ENCODE measurements at places on chromosomes 6 and 20. TPM values are rescaled to one million over a fixed set of nuclear protein-coding genes. Genes with fewer than 3 reads are reported as not detected.

DNA sequence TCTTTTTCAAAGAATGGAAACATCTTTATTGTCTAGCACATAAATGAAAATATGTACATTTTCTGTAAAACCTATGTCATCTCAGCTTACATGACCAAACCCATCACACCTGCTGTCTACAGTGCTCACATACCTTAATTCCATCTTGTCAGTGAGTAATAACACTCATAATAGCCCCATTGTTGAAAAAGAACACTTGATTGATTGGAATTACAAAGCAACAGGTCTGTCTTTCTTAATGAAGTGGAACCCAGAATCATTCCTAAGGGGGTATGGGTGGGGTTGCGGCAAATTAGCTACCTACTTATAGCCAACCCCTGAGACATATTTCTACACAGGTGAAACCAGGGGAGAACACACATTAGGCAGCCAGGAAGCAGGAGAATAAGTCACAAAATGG lies 20.2 kb downstream of the ADGRF4 start:
- H3K4me1 ChIP-seq, result peaks cover 10% of the 10 kb centered on the region
- no peaks in the 10 kb centered on the region for H3K36me3 ChIP-seq
- H3K27ac ChIP-seq, result no peak overlapping the region

- H3K4me1 ChIP-seq, result peaks cover 3% of the 10 kb centered on the region
- no peak for DNase-seq
- H3K4me3 ChIP-seq, result no peak overlapping the region
Observed at GRCh38 chr20:43446361-43446879, 11.3 kb upstream of the SRSF6 start.

Gene CEP85L
- total RNA-seq, result 47.9 TPM

Gene GINS1
- total RNA-seq, result 28.8 TPM

DNA sequence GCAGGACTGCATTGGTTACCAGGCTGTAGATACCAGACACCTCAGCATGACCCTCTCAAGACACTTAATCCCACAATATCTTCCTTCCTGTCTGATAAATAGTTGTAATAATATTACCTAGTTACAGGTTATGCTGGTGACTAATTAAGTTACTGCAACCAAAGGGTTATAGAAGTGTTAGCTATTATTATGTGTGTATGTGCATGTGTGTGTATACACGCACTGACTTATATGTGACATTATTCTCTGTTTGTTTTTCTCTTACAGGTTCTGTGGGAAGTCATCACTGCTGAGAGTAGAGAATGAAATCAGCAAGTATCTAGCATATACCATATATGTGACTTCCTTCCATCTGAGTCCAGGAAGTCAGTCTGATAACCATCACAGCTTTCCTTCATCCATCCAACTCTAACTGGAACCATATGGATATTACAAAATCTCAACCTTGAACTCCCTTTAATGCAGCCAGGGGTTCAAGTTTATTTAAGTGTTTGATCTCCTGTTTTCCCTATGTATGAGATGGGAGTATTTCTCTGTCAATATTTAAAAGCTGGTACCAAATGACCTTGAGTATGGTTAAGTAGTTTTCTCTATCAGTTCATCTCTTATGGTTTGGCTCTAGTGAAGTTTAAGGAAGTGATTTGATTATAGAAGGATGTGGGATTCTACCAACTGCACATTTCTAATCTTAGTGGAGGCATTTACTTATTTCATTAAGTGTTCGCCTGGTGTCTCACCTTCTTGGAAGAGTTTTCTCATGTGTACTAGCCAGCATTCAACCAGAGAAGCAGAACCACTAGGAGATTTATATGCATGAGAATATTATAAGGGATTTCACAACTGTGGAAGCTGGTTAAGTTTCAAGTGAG lies 313.2 kb downstream of the HIVEP2 start:
- no peaks in the 10 kb centered on the region for H3K27me3 ChIP-seq
- H3K4me3 ChIP-seq, result no peak overlapping the region
- DNase-seq, result no peak
- H3K36me3 ChIP-seq, result no peaks in the 10 kb centered on the region

GRCh38 chr6:144462058-144462457 lies 176.9 kb downstream of the UTRN start:
- H3K36me3 ChIP-seq, result peaks cover 77% of the 10 kb centered on the region
- H3K4me3 ChIP-seq, result no peak overlapping the region
- no peak for DNase-seq

GRCh38 chr20:2398449-2398848 lies 17.7 kb downstream of the TGM6 start:
- no peak overlapping the region for H3K4me3 ChIP-seq
- H3K27me3 ChIP-seq, result no peaks in the 10 kb centered on the region
- DNase-seq, result no peak
- H3K4me1 ChIP-seq, result no peaks in the 10 kb centered on the region

- DNase-seq, result no peak
- no peak overlapping the region for H3K4me3 ChIP-seq
- peak overlapping the region; percentile 34 for H3K27ac ChIP-seq
- no peaks in the 10 kb centered on the region for H3K27me3 ChIP-seq
- peaks cover 17% of the 10 kb centered on the region for H3K4me1 ChIP-seq
Observed at GRCh38 chr20:48684501-48685041, 143.2 kb downstream of the PREX1 start.

DNA sequence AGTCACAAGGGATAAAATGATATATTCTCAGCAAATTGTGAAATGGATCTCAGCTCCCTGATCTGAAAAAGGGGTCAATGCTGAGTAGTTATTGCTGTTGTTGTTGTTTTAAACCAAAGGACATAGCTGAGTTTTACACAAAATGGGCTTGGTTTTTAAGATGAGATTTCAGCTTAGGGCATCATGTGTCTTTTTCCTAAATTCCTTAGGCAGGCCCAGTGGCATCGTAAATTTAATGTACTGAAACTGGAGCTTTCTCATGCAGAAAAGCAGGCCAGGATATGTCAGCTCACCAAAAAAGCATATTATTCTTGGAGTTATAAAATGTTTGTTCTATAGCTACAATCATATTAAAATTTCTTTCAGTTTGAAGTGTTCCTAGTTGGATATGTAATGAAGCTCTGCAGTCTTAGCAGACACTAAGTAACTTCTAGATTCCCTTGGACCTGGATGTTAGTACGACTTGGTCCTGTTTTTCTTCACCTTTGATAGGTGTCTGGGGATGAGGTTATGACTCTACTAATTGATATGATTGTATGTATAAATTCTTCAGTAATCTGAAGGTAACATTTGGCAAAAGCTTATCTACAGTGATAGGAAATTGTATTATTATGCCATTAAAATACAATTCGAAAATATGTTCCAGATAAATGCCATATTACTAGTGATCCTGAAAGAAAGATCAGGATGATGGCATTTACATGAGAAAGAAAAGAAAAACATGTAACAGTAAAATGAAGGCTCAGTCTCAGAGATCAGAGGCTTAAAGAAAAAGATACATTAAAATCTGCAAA lies 663.3 kb downstream of the RFPL4B start:
- no peak overlapping the region for H3K27ac ChIP-seq
- no peaks in the 10 kb centered on the region for H3K27me3 ChIP-seq
- no peak overlapping the region for H3K4me3 ChIP-seq
- H3K36me3 ChIP-seq, result no peaks in the 10 kb centered on the region
- H3K4me1 ChIP-seq, result no peaks in the 10 kb centered on the region

DNA sequence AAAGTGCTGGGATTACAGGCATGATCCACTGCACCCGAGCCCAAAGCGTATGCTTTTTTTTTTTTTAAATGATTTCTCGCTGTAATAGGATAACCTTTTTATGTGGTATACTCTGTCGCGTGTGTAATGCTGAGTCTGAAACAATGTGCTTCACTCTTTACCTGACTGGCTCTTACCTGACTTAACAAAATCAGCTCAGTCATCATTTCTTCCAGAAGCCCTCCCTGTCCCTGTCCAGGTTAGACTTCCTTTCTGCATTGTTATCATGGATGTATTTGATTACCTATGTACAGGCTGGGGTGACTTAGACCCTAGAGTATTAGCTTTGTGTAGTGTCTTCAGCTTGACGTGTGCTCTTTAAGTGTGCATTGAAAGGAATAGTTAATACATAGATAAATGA lies 67.1 kb downstream of the NCOA7 start:
- H3K36me3 ChIP-seq, result peaks cover 19% of the 10 kb centered on the region
- DNase-seq, result no peak
- no peak overlapping the region for H3K4me3 ChIP-seq
- H3K27ac ChIP-seq, result no peak overlapping the region
- no peaks in the 10 kb centered on the region for H3K27me3 ChIP-seq

- no peak for DNase-seq
- H3K36me3 ChIP-seq, result no peaks in the 10 kb centered on the region
- H3K4me3 ChIP-seq, result no peak overlapping the region
Observed at GRCh38 chr6:45838451-45838850, 177.2 kb downstream of the CLIC5 start.

DNA sequence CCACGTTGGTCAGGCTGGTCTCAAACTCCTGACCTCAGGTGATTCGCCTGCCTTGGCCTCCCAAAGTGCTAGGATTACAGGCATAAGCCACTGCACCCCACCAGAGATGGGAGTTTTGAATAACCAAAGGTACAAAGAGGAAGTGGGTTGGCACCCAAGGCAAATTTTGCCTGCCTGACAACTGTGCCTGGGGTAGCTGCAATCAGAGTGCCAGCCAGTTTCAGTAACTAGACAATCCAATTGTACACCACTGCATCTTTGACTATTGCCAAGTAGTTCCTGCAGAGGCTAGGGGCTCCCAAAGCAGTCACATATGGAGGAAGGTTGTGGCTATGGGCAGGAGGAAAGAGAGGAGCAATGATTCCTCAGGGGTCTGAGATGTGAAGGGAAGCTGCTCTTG lies 16.6 kb downstream of the ZC3H12D start:
- DNase-seq, result no peak
- peaks cover 47% of the 10 kb centered on the region for H3K4me1 ChIP-seq
- H3K27ac ChIP-seq, result peak overlapping the region; percentile 15
- no peak overlapping the region for H3K4me3 ChIP-seq
- peaks cover 14% of the 10 kb centered on the region for H3K36me3 ChIP-seq
- no peaks in the 10 kb centered on the region for H3K27me3 ChIP-seq

GRCh38 chr6:47944846-47945245 lies 163.0 kb downstream of the OPN5 start:
- H3K27ac ChIP-seq, result no peak overlapping the region
- no peaks in the 10 kb centered on the region for H3K27me3 ChIP-seq
- H3K4me3 ChIP-seq, result no peak overlapping the region
- H3K4me1 ChIP-seq, result no peaks in the 10 kb centered on the region
- H3K36me3 ChIP-seq, result no peaks in the 10 kb centered on the region

GRCh38 chr6:86203044-86203443 lies 560.4 kb upstream of the SYNCRIP start:
- H3K27ac ChIP-seq, result no peak overlapping the region
- no peak for DNase-seq
- H3K4me1 ChIP-seq, result no peaks in the 10 kb centered on the region
- H3K4me3 ChIP-seq, result no peak overlapping the region
- no peaks in the 10 kb centered on the region for H3K36me3 ChIP-seq
- no peaks in the 10 kb centered on the region for H3K27me3 ChIP-seq

- peak; percentile 55 for DNase-seq
- H3K27me3 ChIP-seq, result no peaks in the 10 kb centered on the region
- H3K36me3 ChIP-seq, result peaks cover 1% of the 10 kb centered on the region
Observed at GRCh38 chr20:36467076-36467999, 74.0 kb upstream of the MYL9 start.

DNA sequence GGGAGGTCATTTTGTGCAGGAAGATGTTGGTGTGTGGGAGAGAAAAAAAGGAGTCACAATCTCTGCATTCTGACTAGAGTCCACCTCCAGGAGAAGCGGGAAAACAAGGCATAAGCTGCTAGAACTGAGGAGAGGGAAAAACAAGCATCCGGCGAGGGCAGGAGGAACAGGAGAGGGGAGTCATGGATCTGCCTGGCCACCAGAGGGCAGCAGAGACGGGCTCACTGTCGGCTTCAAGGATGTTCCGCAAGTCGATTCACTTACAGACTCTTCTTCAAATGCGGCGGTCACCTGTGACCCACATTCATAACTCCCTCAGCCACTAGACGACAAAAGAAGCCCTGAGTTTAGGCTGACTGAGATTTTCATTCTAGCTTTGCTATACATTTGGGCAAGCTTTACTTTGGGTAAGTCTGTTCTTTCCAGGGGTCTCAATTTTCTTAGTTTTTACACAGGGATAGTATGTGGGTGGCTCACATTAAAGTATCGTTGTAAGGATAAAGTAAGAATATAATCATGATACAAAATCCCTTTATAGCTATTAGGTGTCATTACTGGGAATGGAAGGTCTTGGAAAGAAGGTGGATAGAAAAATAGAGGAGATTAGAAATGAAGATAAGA lies 6.6 kb upstream of the BTNL2 start:
- no peak overlapping the region for H3K4me3 ChIP-seq
- peak; percentile 87 for DNase-seq
- H3K36me3 ChIP-seq, result no peaks in the 10 kb centered on the region
- H3K4me1 ChIP-seq, result peaks cover 6% of the 10 kb centered on the region
- H3K27me3 ChIP-seq, result peaks cover 48% of the 10 kb centered on the region

- H3K4me3 ChIP-seq, result no peak overlapping the region
- H3K27ac ChIP-seq, result no peak overlapping the region
- peaks cover 11% of the 10 kb centered on the region for H3K4me1 ChIP-seq
- H3K36me3 ChIP-seq, result no peaks in the 10 kb centered on the region
- DNase-seq, result no peak
Observed at GRCh38 chr20:45836841-45837240, 3.2 kb downstream of the SNX21 start.

Gene CSE1L
- 98.4 TPM for total RNA-seq

- no peaks in the 10 kb centered on the region for H3K4me1 ChIP-seq
- H3K4me3 ChIP-seq, result no peak overlapping the region
- DNase-seq, result no peak
- no peaks in the 10 kb centered on the region for H3K27me3 ChIP-seq
- H3K36me3 ChIP-seq, result no peaks in the 10 kb centered on the region
Observed at GRCh38 chr6:169224185-169224695, 29.4 kb downstream of the THBS2 start.

DNA sequence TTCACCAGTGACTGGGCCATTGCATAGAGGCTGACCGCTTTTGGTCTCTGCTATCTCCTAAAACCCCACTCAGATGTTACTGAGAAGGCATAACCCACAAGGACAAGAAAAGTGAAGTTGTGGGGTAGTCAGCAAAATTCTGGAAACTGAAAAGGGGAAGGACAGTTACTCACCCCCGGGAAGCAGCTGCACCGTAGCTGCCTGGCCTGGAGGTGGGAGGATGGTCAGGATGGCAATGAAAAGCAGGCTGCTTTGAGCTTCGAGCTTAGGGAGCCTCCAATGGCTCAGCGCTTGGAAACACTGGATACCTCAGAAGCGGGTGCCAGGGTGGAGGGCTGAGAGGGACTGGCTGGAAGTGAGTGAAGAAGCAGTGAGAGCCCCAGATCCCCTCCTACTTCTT lies 56.0 kb downstream of the KCNK5 start:
- no peak for DNase-seq
- no peak overlapping the region for H3K4me3 ChIP-seq
- H3K27me3 ChIP-seq, result no peaks in the 10 kb centered on the region
- H3K27ac ChIP-seq, result no peak overlapping the region
- H3K4me1 ChIP-seq, result no peaks in the 10 kb centered on the region
- no peaks in the 10 kb centered on the region for H3K36me3 ChIP-seq
